RWPE1 (cell line): ENCODE measurements at places on chromosomes 7 and 10.

DNA sequence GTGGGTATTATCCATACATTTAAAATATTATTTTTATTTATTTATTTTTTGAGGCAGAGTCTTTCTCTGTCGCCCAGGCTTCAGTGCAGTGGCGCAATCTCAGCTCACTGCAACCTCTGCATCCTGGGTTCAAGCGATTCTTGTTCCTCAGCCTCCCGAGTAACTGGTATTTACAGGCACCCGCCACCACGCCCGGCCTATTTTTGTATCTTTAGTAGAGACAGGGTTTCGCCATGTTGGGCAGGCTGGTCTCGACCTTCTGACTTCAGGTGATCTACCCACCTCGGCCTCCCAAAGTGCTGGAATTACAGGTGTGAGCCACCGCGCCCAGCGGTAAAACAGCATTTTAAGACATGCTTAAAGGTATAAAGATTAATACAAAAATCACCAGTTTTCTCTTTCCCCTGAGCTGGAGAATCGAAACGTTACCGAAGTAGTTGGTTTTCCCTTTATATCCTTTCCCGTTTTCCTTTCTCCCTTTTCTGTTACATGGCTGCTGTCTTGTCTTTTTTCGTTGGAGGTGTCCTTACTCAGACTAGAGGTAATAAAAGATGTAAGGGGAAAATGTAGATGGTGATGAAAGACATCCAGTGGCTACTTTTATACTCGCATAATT lies 1.7 kb downstream of the ARL5B start:
- no peak for DNase-seq

- no peak for DNase-seq
Observed at GRCh38 chr10:13180788-13181187, 19.4 kb downstream of the MCM10 start.

DNA sequence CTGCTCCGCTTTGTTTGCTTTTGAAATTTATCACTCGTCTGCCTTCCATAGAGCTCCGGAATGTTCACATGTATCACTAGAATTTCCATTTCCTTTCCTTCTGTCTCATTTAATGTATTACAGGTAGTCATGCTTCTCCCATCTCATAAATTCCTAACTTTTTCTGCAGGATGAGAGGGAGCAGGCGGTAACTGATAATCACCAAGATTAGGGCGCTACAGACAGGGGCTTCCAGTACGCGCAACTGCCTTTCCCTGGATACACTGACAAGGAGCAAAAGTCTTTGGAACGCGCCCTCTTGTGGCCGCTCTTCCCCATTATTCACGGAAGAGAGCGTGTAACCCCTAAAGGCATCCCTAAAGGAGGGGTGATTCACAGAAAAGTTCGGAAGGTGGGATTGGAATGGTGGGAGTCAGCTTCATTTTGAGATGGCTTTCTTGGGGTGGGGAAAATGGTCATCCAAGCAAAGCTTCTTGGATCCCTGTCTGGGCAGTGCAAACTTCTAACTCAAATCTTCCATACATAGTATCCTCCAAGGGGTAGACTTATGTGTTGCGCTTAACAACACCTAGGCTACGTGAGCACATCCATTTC lies 6.5 kb downstream of the INHBA start:
- DNase-seq: peak; percentile 59

- DNase-seq: peak; percentile 99
Observed at GRCh38 chr10:75250934-75251333, 15.2 kb upstream of the COMTD1 start.

DNA sequence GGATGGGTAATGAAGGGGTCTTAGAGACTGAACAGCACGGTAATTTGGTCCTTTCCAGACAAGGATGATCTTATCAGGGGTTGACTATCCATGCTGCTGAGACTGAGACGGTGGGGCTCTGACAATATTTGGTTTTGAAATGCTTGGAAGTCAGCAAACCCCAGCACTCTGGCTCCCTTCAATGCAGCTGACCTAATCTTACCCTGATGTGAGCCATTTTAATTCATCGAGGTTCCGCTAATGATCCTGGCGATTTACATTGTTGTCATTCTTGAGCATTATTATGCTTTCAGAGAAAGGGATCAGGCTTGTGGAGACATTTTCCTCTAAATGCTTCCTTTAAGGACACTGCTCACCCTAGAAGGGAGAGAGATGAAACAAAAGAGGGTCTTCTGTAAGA lies 114.6 kb upstream of the BMPER start:
- DNase-seq: no peak

GRCh38 chr7:43650457-43651052 lies 67.6 kb downstream of the STK17A start:
- no peak for DNase-seq

DNA sequence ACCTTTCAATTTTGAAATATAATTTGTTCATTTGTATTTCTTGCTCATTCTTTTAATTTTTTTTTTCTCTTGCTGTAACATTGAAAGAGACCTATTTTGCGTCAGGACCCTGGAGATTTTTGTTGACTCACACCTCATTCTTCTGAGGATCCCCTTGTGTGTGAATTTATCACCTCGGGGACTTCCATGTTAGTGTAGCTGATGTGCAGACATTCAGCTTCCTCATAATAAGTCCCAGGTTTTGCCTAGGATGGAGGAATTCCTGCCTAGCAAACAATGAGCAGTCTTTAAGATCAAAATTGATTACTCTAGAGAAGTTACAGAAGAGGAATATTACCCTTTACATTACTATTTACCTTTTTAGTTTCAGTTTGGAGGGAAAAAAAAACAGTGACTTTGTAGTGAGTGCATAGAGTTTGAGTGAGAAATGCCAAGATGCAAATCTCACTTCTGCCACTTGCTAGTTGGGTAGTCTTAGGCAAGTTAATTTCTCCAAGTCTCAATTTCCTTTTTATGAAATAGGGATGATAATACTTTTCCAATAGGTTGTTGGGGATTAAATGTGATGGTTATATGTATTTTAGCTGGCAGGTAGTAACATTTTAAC lies 14.3 kb downstream of the TES start:
- no peak for DNase-seq

DNA sequence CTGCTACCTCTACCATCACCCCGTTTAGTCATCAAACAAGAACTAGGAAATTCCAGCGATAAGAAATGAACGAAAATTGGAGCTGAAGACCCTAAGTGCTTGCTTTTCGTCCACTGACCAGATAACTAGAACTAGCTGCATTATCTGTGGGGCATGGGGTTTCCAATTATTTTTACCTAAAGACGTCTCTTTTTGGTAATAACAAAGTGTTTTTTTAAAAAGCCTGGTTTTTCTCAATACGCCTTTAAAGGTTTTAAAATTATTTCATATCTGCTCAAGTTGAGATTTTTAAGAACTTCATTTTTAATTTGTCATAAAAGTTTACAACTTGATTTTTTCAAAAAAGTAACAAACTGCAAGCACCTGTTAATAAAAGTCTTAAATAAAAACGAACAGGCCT lies 104.2 kb downstream of the GALNT11 start:
- no peak for DNase-seq

- DNase-seq: peak; percentile 93
Observed at GRCh38 chr10:3525832-3526449, 259.1 kb downstream of the KLF6 start.
